ENCODE measurements at places on chromosomes 11 and 22.
A peak's percentile ranks its signal among the peaks of the same experiment; 100 is the strongest.

GRCh38 chr11:26186389-26186788 lies 145.5 kb upstream of the ANO3 start:
- no peak for DNase-seq

DNA sequence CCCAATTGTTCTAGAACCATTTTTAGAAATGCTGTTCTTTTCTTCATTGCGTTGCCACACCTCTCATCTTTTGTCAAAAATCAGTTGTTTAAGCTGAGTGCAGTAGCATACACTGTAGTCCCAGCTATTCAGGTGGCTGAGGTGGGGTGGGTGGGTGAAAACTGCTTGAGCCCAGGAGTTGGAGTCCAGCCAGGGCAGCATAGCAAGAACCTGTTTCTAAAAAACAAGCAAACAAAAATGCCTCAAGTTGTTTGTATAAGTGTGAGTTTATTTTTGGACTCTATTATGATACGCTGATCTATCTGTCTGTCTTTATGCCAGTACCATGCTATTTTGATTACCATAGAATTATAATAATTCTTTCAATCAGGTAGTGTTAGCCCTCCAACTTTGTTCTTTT lies 62.5 kb upstream of the RRM1 start:
- DNase-seq: no peak

DNA sequence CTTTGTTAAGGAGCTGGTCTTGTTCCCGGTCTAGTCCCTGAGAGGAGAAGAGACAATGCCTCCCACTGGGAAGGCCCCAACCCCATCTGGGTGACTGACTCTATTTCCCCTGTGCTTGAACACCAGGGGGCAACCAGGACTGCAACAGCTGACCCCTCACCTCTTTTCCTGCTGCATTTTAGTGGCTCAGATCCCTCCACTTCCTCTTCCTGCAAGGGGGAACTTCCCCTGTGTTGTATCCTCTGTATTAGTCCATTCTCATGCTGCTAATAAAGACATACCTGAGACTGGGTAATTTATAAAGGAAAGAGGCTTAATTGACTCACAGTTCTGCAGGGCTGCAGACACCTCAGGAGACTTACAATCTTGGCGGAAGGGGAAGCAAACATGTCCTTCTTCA lies 84.3 kb upstream of the LMO1 start:
- no peak for DNase-seq

DNA sequence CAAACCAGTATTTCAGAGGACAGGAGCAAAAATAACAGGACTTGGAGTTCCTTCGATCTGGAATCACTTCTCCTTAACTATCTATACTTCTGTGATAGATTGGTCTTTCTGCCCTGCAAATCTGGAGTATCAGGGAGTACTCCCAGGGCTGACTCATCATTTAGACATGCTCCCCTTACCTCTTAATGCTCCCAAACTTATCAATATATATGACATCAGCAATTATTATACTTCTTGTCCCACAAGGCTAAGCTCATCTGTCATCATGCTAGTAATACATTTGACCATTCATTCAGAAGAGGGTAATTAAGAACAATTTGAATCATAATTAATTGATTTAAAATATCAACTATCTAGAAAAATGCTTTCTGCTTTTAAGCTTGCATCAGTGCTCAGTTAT lies 163.8 kb downstream of the SWAP70 start:
- DNase-seq: no peak

DNA sequence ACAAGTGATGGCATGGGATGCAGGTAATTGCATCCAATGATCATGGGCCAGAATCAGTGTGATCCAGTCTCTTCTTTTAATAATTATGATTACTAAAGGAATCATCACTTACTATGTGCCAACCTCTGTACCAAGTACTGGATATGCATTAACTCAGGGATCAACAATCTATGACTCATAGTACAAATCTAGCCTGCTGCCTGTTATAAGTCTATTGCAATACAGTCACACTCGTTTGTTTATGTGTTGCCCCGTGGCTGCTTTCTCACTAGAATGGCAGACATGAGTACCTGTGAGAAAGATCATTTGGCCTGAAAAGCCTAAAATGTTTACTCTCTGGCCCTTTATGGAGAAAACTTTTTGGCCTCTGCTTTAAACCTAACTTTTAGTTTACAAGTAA lies 45.0 kb downstream of the OR6Q1 start:
- no peak for DNase-seq

GRCh38 chr11:43723617-43724016 lies 43.1 kb downstream of the HSD17B12 start:
- DNase-seq: no peak

DNA sequence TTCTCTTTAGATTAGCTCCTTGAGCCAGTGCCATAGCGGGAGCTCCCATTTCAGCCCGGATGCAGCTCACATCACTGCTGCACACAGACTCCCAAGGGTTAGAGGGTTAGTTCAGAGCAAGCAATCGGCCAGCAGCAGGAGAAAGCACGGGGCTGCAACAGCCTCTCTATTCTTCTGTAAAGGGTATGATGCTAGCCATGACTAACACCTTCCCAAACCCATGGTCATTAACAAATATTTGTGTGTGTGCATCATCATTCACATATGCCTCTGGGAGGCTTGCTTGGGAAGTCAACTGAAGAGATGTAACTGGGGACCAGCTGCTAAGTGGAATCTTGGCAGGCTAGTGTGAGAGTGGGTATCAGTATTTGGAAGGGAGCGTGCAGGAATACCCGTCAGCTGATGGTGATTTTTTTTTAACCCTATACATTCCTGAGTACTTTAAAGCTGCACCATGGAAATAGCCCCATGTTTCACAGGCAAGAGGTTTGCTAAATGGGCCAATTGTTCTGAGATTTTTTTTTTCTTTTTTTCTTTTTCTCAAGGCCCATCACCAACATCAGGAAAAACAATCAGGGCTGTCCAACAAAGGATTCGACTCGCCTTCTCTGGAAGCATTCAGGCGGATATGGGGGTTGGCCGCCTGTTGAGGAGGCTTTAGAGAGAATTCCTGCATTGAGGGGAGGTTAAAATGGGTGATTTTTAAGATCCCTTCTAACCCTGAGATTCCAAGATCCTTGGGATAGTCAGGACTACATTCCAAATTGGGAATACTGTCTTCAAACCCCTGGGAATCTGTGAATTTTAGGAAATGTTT lies 33.2 kb upstream of the CCDC89 start:
- DNase-seq: peak; percentile 75

DNA sequence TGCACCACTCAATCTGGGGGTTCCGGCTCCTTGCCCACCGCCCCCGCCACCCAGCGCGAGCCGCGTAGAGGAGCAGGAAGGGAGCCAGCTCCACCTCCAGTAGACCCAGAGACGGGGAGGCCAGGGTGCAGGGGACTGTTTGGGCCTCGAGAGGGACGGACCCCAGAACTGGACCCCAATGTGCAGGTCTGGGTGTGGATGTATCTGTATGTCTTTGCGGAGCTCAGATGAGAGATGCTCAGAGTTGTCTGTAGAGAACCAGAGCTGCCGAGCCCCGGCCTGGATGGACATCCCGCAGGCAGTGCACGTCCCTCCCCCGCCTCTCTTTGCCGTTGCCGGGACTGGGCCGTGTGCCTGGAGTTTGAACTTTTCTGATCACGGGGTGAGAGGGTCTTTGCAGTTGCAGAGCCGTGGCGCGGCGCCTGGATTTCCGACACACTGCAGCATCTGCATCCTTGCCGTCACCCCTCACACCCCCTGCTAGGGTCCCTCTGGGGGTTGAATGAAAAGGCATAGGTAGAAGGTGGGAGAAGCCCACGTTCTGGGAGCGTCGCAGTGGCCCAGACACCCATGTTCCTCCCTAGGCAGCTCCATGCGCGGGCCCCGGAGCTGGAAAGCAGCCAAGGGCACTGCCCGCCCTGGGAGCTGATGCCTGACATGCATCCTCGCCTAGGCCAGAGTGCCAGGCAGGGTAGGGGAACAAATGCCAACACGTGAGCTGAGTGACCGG lies 105.2 kb downstream of the KCNQ1 start:
- DNase-seq: peak; percentile 63

DNA sequence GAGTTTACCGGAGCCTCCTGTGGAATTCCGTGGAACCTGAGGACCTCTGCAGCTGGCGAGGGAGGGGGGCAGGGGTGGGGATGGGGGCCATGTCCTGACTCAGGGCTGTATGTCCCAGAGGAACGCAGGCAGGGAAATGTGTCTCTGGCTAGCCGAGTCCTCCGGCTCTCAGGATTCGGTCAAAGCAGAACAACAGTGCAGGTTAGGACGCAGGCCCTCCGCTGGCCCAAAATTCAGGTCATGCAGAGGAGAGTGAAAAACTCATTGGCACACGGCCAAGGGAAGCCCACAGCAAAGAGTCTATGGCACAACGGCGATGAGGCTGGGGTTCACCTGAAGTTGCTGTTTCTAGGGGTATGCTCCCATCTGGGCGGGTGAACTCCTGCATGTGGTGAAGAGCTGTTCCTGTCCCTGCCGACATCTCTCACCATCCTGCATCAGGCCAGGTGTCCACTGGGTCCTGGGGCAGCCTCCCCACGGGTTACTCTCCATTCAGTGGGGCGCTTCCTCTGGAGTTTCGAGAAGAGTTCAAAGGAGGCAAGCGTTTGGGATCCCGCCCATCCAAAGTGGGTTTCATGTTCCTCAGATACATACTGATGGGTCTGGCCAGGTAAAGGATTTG lies 1055.3 kb downstream of the BRD1 start:
- no peak for DNase-seq

DNA sequence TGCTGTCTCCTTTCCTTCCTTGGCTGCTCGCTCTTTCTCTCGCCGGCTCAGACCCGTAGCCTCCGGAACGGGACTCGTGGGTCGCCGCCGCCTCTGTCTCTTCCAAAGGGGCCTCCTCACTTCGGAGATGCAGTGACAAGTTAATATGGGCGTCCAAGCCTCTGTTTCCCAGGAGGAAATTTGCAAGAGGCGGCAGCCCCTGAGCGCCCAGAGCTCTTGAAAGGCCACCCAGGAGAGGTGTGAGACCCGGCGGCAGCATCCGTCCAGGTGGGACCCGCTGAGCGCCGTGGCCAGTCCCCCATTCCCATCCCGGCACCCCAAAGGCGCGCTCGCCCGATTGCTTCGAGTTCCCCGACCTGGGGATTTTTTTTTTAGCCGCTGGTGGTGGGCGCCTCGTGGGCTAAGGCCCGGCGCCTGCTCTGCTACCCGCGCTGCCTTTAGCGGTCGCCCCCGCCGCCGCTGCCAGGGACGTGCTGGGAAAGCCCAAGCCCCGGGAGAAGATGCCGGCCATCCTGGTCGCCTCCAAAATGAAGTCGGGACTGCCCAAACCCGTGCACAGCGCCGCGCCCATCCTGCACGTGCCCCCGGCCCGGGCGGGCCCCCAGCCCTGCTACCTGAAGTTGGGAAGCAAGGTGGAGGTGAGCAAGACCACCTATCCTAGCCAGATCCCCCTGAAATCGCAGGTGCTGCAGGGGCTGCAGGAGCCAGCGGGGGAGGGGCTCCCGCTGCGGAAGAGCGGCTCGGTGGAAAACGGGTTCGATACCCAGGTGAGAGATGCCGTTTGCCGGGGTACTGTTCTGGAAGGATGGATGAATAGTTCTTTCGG lies 772 bp downstream of the NAV2 start:
- DNase-seq: no peak

GRCh38 chr11:79439886-79440570 lies 802 bp downstream of the TENM4 start:
- DNase-seq: peak; percentile 71

DNA sequence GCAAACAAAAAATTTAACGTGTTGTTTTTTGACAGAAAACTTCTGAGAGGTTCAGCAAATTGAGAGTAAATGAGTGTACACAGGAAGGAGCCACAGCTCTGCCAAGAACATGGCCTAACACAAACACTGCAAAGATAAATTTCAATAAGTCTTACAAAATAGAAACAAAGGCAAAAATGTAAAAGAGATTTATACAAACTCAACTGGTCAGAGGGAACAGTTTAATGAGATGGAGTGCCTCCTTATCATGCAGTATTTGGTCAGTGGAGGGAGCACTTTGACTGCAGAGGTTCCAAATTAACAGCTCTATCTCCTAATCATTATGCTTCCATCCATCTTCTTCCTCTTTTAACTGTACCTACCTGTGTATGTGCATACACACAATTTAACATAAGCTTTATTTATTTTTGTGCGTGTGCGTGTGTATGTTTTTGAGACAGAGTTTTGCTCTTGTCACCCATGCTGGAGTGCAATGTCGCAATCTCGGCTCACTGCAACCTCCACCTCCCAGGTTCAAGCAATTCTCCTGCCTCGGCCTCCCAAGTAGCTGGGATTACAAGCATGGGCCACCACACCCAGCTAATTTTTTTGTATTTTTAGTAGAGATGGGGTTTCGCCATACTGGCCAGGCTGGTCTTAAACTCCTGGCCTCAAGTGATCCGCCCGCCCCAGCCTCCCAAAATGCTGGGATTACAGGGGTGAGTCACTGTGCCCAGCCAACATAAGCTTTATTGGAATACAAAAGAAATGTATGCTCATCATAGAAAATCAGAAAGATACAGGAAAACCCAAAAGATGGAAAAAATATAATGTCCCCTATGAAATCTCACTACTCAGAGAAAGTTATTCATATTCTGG lies 111.9 kb downstream of the MRTFA start:
- no peak for DNase-seq

GRCh38 chr11:19474954-19475721 lies 234.4 kb upstream of the E2F8 start:
- no peak for DNase-seq

DNA sequence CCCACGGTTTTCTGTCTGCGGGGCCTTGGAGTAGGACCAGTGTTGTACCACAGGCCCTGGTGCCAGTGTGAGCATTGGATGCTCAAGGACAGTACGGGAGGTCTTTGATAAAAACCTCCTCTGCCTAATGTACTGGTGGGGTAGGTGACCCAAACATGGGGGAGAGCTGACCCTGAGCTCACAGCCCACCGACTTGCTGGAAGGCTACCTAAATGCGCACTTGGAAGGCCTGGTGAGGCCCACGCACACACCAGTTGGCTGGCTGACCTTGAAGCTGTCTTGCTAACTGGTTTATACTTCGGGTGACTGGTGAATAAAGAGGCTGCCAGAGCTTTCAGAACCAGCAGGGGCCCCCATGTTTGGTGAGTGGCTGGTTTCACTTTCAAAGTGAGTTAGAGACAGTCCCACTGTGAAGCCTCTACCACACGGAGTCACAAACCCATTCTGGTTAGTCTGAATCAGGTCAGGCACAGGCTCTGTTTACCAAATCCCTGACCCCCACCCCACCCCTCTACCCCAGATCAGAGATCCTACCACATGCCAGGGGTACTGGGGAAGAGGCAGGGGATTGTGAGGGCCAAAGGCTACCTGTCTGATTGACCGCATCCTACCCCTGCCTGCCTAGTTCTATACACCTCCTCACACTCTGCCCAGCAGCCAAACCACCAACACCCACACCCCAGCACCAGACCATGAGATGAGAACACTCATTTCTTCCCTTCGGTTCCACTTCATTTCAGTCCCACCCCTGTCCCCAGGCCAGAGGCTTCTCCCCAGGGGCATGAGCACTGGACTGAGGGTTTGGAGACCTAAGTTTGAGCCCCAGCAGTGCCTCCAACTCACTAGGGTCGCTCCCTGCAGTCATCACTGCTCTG lies 12.7 kb upstream of the IL2RB start:
- no peak for DNase-seq

Data from left hindlimb (tissue), 1 donor.